ENCODE measurements at places on chromosomes 13 and 19.

DNA sequence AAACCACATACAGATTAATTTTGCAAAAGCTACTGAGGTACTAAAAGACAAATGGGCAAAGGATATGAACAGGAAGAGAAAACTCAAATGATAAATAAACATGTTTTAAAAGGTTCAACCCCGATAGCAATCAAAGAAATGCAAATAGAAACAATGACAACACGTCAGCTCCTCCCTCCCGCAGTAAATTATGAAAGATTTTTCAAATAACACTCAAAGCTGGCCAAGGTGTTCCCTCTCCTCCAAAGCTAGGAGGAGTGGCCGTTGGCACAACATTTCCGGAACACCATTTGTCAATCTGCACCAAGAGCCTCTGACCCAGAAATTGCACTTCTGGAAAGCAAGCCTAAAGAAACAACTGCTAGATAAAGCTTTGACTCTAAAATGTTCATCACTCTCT is 28.3 kb downstream of the INSR start:
- DNase-seq: no peak

DNA sequence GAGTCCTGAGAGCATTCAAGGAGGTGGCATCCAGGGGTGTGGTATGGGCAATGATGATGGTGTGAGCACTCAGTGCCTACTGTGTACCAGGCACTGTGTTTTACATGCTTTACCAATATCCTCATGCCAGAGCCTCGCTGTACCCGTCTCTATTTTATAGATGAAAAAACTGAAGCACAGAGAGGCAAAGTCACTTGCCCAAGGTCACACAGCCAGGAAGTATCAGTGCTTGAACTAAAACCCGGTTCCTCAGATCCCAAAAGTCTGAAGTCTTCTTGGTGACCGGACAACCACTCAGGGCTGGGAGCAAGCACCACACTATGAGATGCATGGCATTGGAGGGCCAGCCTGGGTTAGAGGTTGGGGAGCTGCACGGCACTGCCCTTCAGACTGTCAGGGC is 84.1 kb downstream of the CHST8 start:
- DNase-seq: no peak

GRCh38 chr13:77265336-77265735 is 61.6 kb downstream of the MYCBP2 start:
- DNase-seq: no peak

- no peak for DNase-seq
These were observed 71.7 kb downstream of the SIAH3 start for GRCh38 chr13:45779901-45780300.

DNA sequence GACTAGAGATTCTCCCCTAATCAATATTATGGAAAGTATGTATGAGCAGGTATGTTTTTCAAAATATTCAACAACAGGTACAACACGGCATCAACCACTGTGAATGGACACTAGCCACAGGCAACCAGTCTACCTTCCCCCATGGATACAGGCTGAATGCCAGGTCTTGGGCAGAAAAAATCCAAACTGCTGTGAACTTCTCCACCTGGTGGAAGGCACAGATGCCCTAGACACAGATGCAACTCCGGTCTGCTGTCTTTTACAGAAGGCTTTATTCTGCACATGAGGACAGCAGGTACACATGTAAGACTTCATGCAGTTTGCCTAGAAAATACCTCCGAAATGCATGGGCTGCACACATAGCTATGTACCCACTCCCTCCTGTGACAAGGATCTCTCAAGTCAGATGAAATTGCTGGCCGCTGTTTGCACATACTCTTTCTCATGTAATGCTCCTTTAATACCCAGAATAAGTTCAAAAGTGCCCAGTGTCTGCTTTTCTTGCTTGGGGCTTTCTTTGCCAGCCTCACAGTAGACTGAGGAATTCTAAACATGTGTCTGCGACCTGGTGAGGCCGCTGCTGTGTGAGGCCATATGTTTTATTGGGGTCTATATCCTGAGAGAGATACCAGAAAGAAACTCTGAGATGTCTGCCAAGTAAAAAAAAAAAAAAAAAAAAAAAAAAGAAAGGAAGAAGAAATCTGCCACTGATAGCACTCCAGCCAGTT is 325.9 kb downstream of the FOXO1 start:
- DNase-seq: no peak

DNA sequence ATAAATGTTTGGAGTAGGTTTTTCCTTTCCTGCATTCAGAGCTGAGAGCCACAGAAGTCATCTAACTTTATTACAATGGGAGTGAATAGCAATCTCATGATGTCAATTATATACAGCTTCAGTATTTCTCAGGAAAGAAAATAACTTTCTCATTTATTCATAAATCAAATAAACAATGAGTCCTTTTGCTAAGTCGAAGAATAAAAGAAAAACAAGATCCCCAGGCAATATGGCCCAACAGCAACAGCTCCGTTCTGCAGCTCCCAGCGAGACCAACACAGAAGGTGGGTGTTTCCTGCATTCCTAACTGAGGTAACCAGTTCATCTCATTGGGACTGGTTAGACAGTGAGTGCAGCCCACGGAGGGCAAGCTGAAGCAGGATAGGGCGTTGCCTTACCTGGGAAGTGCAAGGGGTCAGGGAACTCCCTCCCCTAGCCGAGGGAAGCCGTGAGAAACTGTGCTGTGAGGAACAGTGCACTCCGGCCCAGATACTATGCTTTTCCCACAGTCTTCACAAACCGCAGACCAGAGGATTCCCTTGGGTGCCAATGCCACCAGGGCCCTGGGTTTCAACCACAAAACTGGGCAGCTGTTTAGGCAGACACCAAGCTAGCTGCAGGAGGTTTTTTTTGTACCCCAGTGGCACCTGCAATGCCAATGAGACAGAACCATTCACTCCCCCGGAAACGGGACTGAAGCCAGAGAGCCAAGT is 128.2 kb downstream of the SLITRK1 start:
- no peak for DNase-seq

GRCh38 chr13:53013113-53013512 is 15.5 kb upstream of the OLFM4 start:
- no peak for DNase-seq

DNA sequence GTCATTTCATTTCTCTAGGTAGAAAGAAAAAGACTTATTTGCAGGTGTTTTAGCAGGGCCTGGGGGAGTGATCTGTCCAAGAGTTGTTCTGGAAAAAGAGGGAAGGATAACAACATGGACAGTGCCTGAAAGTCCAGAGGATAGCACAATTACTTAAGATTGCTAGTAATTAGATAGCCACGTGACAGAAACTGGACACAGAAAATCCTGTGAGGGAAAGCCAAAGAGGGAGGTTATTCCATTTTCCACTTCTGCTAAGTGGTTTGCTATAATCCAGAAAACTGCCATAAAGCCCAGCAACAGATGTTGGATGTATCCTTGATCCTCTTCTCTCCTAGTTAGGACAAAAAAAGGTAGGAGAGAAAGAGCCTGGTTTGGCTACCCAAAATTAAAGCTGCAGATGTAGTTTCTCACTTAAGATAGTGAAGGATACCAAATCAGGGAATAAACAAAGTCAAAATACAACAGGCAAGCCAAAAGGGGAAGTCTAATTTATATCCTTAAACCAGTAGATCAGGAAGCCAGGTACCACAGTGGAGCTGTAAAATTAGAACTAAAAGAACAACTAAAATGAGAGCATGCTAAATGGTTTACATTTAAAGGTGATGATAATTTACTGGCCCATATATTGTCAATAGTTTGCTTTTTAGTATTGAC is 140.2 kb downstream of the VWA8 start:
- DNase-seq: no peak

- DNase-seq: no peak
These were observed 7.8 kb downstream of the ANKLE1 start for GRCh38 chr19:17289489-17289888.

GRCh38 chr13:96428911-96429310 is 339.0 kb downstream of the HS6ST3 start:
- DNase-seq: no peak

- peak; percentile 93 for DNase-seq
These were observed 540 bp upstream of the ZFP36 start for GRCh38 chr19:39405958-39406655.

- no peak for DNase-seq
These were observed 6.4 kb upstream of the PPP6R1 start for GRCh38 chr19:55265173-55265572.

- DNase-seq: no peak
These were observed 5.3 kb upstream of the CYSLTR2 start for GRCh38 chr13:48648446-48648845.

DNA sequence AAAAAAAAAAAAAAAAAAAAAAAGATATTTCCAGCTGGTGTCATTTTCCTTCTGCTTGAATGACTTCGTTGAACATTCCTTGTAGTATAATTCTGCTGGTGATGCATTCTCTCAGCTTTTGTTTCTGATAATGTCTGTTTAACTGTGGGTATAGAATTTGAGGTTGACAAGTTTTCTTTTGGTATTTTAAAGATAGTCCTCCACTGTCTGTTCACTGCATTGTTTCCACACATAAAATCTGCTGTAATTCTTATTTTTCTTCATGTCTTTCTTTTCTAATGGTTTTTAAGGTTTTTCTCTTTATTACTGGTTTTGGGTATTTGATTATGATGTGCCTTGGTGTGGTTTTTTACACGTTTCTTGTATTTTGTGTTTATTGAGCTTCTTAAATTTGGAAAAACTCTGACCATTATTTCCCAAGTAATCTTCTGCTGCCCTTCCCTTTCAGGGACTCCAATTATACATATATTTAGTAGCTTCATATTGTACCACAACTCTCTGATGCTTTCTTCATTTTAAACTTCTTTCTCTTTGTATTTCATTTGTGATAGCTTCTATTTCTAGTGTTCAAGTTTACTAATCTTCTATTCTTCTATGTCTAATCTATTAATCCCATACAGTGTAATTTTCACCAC is 6.3 kb downstream of the EEF1AKMT1 start:
- no peak for DNase-seq

GRCh38 chr19:6278051-6278450 is 1.7 kb downstream of the MLLT1 start:
- DNase-seq: no peak

- no peak for DNase-seq
These were observed 3.6 kb downstream of the NACC1 start for GRCh38 chr19:13121551-13122274.

DNA sequence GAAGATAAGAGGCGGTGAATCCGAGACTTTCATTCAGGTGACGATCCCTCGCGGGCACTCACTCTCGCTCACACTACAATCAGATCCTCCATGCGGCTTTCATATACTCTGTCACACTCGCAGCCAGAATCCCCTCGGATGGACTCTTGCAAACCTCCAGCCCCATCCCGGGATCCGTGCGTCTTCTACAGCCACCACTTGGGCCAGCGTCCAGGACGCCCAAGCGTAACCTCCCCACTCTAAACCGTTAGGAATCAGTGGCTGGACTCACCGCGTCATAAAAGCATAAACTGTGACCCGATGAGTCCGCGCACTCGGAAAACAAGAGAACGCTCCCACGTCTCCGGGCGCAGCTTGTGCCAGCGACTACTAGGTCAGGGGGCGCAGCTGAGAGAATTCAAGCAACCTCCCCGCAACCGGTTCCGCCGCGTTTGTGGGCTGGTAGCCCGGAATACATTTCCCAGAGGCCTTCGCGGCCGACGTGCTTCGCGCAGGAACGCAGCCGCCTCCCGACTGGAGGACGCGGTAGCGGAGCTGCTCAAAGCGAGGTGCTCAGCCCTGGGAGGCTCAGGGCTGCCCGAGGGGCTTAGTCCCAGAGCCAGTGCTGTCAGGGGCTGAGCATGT is 27.6 kb downstream of the ZNF607 start:
- DNase-seq: peak; percentile 67

DNA sequence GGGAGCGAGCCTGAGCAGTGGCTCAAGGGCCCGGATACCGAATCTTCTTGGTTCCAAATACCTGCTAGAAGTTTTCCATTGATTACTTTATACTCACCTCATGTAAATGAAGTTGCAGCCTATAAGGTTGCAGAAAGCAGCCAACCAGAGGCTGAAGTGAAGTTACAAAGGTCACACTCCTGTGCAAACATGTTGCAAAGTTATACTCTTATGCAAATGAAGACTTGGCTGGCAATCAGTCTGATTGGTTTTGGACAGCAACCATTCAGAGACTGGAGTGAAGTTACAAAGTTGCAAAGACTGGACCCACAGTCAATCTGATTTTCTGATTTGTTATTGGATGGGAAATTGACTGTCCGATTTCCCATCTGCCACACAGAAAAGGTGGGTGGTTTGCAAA is 152.5 kb downstream of the GGACT start:
- no peak for DNase-seq

- no peak for DNase-seq
These were observed 11.0 kb upstream of the CCL25 start for GRCh38 chr19:8041531-8041931.

DNA sequence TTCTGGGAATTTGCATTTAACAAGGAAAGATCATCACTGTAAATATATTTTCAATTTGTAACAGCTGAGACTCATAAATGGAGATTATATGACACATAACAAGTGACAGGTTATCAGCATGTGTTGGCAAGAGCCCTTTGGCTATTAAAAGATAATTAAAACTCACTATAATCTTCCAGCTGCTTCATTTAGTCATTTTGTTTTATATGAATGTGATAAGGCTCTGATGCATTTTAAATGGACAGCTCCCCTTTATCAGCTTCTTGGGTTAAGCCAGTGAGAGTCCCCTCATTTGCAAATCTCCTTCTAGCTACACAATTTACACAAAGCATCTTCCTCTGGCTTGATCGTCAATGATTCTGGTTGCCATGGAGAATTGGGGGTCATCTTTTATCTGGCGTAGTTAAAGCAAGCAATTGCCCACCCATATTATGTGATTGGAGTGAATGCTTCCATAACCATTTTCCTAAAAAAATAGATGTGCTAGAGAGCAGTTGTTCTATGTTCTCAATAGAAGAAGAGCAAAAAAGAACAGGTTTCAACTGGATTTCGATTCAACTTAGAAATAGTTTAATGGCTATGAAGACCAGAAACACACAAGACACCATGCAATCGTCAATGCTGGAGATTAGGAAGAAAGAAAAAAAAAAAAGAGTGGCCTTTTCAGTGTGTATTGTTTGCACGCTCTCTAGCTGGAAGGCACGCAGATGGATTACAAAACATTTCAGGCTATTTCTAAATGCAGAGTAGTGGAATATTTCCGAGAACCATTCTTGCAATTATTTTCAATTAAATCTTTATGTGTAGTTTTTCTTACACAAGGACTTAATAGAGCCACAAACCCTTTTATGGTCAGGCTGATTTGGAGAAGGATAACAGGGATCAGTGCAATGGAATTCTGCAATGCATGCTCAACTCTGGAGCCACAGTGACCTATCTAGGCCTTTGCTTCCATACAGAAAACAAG is 27.4 kb downstream of the STARD13 start:
- no peak for DNase-seq

GRCh38 chr19:5937550-5937949 is 23.5 kb downstream of the CAPS start:
- no peak for DNase-seq

DNA sequence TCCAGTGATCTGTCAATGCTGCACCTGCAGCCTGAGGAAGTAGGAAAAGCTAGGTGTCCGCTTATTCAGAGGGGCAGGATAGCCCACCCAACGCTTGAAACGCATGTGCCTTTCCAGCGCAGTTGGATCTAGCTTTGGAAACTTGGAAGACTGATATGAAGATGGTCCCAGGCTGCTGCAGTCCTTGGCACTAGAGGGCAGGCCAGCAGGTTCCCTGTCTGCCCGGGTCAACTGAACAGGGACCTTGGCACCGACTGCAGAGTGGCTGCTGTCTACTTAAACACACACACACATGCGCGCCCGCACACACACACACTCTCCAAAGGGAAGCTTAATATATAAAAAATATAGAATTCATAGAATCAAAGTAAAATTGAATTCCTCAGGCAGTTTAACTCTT is 100.0 kb downstream of the TSHZ3 start:
- no peak for DNase-seq

GRCh38 chr13:73672492-73672891 is 461.7 kb downstream of the KLF12 start:
- no peak for DNase-seq

- DNase-seq: no peak
These were observed 259.5 kb downstream of the COL4A1 start for GRCh38 chr13:110047496-110047895.

All from activated T-cell treated with anti-CD3 and anti-CD28 coated beads for 1 hour (primary cell).